ENCODE measurements at places on chromosomes 4 and X.

- DNase-seq = no peak
Measured at GRCh38 chrX:111270339-111270738, at the start of gene CAPN6. Gene CAPN6 (minus strand): TSS chrX:111270483. CDS start chrX:111263936, 6,547 bp downstream.

GRCh38 chr4:74958881-74959280 lies 26.0 kb downstream of the PARM1 start:
- DNase-seq = no peak

DNA sequence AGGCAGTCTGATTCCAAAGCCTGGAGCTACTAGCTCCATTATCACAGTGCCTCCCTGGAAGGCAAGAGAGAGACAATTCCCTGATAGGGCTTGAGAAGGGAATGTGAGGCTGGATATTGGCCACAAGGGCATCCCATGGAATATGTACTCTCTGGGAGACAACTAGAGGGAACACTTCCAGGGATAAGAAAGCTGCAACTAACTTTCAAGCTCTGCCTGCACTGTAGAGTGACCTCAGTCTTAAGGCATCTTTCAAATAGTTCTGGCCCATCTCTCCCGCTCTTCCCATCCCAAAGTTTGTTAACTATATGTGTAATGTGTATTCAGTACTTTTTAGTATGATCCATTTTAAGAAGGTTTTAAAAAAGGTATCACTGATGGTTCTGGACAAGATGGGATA lies 13.1 kb upstream of the RNF212 start:
- no peak for DNase-seq

DNA sequence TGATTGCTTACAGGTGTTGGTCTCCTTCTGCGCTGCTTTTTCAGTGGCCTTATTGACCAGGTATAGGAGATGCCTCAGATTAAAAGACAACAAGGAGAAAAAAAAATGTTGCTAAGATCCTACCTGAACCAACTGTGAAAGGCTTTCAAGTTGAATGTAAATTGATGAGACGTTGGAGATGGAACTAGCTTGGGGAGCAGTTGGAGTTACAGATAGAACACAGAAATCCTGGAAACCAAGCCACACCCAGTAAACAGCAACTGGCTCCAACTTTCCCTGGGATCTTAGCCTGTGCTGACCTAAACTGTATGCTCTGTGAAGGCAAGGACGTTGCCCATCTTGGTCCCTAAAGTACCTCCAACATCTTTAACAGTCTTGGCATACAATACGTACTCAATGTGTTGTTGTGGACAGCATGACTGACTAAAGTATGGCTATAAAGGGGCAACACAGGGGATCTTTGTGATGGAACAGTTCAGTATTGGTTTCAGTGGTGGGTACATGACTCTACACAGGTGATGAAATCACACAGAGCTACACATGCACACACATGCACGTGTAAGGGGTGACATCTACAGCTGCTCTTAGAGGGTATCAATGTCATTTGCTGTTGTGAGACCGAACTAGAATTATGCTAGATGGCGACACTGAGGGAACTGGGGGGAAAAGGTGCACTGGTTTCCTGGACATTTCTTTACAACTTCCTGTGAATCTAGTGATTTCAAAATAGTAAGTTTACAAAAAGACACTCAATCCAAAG lies 22.3 kb downstream of the GAB3 start:
- no peak for DNase-seq

GRCh38 chr4:98861100-98861884 lies 67.6 kb downstream of the EIF4E start:
- DNase-seq = no peak

DNA sequence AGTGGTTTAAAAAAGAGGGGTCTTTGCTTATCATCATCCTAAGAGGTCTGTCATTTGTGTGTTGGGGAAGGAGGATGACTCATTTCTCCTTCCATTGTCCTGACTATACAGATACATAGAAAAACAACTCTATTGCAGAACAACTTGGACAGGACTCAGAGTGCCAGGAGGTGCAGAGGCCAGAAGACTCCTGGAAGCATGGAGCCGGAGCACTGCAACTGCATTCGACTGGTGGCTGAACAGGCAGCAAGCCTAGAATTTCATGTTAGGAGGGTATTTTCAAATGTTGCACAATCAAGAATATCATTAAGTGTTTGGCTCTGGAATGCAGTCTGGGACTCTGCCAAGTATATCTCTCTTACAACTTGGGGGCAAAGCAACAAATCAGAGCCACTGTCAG lies 35.0 kb upstream of the MAML3 start:
- DNase-seq = no peak

DNA sequence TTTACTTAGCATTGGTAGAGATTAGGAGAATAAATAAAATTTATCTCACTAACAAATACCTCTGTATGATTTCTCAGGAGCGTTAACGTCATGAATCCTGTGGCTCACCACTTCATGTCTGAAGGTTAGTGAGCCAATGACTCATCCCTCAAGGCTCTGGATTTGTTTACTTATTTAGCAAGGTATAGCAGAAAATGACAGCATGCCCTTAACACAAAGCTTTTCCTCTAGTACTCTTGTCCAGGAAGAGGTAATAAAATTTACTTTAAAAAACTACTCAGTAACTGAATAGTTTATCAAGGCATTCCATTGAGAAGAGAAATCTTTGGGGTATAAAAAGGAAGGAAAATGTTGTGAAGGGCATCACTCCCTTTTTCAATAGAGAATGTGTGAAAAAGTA lies 823.8 kb downstream of the CCSER1 start:
- no peak for DNase-seq

- no peak for DNase-seq
Measured at GRCh38 chr4:58734030-58734674, 1624.0 kb upstream of the IGFBP7 start.

DNA sequence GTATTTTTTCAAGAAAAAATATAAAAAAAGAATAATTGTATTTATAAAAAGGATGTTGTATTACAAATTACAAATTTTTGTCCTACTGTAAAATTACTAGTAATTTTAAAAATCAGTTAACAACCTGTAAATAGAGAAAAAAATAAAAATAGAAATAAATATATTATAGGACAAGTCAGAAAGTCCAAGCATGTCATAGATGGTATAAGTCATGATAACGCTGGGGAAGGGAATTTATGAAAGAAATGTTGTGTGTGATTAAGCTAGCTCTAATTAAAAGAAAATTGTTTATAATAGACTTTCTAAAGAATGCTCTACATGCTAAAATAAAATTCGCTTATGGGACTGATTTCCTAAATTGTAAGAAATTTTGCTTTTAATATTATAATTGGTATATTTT lies 2329.9 kb downstream of the ARAP2 start:
- no peak for DNase-seq

- DNase-seq = no peak
Measured at GRCh38 chr4:41319553-41319952, 62.8 kb downstream of the UCHL1 start.

- DNase-seq = no peak
Measured at GRCh38 chrX:23832721-23833120, 49.7 kb downstream of the SAT1 start.
